ENCODE measurements at places on chromosomes 16 and 17. TPM values are rescaled to one million over a fixed set of nuclear protein-coding genes. Genes with fewer than 3 reads are reported as not detected.

C17orf67 gene
- 9.5 TPM for total RNA-seq

DNA sequence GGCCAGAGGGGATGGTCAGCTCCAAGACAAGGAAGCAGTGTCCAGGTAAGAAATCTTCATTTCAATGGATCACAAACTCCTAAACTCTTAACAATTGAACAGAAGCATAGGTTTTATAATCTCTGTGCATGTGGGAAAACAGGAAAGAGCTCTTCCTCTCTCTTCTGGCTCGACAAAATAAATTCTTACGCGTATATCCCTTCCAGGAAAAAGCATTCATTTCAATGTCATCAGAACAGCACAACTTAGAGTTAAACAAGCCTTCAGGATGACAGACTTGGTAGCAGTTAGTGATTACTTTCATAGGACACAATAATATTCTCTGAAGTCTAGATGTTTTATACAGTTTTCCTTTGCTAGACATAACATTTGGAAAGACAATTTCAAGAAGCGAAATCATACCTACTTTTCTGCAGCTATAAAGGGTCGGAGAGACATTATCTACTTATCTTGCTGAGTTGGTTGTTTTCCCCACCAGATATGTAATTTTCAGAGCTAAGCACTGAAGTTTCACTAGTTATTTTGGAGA, 19.3 kb upstream of the SLC35G3 start:
- DNase-seq = no peak

- no peak for DNase-seq
Observed at GRCh38 chr16:1497014-1497598, 3.9 kb downstream of the TELO2 start.

DNA sequence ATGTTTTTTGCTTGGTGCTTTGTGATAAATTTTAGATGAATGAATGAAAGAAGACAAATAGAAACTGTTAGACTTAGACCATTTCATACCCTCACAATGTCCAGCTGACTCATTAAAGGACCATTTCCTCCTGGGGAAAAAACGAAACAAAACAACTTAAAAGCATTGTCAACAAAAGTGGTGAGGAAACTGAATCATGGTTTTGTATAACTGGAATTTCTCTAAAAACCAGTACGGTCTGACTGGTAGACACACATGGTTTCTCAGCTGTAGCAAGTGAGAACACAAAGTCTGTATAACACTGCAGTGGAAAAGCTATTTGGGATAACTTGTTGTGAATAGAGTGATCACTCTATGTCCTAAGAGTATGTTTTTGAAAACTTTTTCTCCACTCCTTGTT, 5.3 kb upstream of the DDX52 start:
- no peak for DNase-seq

GRCh38 chr16:56649820-56650219, 1.9 kb upstream of the MT1B start:
- DNase-seq = no peak
